ENCODE measurements at places on chromosomes 1 and 21.
A peak's percentile ranks its signal among the peaks of the same experiment; 100 is the strongest.

DNA sequence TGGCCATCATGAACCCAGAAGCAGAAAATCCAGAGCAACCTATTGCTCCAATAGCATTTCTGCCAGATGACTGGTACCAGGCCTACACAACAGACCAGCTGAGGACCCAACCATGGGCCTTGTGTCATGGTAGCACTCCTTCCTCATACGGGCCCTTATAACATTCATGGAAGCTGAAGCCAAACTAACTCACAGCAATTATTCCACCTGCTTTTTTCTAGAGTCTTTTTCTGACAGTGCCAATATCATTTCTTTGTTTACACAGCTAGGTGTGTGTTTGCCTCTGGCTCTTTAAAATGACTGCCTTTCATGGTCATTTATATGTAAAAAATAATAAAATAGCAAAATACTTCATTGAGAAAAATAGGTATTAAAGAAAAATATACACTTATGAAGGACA lies 3.9 kb upstream of the WDR64 start:
- DNase-seq, result no peak

- DNase-seq, result peak; percentile 33
Measured at GRCh38 chr1:6603238-6603914, 707 bp upstream of the KLHL21 start.

DNA sequence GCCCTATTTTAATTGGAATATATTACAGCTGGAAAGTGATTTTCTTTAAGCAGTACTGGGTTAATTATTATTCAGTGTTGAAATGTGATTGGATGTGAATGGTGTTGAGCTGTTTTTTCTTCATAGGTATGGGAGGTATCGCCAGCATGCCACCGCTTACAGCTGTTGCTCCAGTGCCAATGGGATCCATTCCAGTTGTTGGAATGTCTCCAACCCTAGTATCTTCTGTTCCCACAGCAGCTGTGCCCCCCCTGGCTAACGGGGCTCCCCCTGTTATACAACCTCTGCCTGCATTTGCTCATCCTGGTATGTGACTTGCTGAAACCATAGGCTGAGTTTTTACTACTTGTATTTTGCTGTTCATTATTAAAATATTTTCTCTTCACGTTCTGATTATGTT lies 107.7 kb downstream of the ITSN1 start:
- DNase-seq, result no peak

- no peak for DNase-seq
Measured at GRCh38 chr1:55068638-55069037, 29.3 kb downstream of the PCSK9 start.

DNA sequence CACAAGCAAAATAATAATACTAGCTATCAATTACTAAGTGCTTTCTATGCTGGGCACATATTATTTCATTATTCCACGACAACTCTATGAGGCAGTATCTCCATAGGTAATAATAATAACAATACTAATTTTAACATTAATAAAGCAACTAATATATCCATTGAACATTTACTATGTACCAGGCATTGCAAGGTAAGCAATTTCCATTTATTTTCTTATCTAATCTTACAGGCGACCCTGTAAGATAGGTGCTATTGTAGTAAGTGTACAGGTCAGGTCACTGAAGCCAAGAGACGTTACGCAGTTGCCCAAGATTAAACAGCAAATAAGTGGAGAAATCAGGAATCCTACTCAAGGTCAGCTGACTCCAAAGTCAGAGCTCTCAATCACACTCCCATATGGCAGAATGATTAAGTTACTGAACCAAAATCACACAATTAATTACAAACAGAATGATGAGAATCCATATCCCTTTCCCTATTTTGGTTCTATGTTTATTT lies 198.4 kb downstream of the SLC45A1 start:
- DNase-seq, result no peak

- DNase-seq, result no peak
Measured at GRCh38 chr1:115168026-115168425, 78.7 kb upstream of the TSPAN2 start.

DNA sequence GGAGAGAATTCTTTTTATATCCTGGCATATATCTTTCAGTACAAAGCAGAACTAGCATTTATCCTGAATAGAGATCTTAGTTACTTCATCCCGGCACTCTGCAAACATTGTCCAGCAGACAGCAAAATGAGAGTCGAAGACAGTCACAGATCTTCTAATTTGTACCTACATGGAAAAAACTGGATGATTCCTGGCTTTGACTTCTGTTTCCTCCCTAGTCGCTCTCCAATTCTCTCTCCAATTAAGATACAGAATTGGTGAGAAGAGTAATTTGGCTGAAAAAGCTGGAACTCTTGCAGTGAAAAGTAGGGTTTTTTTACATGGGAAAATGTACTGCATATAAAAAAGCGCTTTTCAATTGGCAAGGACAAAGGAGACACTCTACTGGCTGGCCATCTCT lies 151.1 kb upstream of the C8B start:
- no peak for DNase-seq

DNA sequence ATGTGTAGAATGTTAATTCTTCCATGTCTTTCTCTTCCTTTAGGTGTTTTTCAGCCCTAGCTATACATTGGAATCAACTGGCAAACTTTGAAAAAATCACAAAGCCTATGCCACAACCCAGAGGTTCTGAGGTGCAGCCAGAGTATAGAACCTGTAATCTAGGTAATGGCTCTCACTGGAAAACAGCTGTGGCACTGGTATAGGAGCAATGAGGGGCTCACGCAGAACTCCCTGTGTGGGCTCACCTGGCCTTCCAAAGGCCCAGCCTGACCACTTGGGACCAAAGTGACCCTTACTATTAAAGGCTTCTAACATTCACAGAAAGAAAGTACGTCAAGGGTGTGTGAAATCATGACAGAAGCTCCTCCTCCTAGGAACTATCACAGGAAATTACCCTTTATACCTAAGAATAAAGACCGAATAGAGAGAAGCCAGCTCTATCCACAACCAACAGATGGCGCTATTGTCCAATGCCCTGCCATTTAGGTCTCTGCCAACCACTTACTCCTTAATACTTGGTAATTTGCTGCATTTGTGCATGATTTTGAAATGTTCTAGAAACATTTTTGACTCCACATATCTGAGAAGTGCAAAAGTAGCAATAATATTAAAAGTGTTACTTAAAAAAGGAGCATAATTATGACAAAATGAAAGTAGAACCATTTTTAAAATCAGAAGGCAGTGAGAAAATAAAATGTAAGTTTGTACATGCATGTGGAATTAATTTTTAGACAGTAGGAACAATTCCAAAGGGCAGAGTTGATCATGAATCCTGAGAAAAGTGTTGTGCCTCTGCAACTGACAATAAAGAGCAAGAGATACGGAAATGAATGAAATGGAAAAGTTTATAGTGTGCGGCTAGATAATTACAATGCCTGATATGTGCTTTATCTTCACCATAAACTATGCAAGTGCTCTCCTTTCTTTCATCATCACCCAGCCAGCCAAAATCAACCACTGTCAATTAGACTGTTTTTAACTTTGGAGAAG lies 93.1 kb upstream of the HAO2 start:
- no peak for DNase-seq

DNA sequence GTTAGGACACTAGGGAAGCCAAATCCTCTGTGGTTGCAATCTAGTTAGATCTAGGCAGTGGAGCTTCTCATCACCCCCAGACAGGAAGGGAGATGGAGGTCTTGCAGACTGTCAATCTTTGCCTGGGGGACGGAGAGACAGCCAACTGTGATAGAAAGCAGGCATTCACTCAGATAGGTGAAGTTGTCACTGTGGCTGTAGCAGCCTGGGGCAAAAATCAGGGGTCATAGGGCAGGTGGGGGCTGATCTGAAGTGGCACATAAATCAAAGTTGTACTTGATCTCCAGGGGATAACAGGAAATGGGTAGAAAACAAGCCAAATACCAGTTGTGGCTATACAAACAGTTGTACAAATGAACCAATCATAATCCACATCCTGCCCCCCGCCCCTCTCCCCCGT lies 620.9 kb upstream of the USP24 start:
- no peak for DNase-seq

DNA sequence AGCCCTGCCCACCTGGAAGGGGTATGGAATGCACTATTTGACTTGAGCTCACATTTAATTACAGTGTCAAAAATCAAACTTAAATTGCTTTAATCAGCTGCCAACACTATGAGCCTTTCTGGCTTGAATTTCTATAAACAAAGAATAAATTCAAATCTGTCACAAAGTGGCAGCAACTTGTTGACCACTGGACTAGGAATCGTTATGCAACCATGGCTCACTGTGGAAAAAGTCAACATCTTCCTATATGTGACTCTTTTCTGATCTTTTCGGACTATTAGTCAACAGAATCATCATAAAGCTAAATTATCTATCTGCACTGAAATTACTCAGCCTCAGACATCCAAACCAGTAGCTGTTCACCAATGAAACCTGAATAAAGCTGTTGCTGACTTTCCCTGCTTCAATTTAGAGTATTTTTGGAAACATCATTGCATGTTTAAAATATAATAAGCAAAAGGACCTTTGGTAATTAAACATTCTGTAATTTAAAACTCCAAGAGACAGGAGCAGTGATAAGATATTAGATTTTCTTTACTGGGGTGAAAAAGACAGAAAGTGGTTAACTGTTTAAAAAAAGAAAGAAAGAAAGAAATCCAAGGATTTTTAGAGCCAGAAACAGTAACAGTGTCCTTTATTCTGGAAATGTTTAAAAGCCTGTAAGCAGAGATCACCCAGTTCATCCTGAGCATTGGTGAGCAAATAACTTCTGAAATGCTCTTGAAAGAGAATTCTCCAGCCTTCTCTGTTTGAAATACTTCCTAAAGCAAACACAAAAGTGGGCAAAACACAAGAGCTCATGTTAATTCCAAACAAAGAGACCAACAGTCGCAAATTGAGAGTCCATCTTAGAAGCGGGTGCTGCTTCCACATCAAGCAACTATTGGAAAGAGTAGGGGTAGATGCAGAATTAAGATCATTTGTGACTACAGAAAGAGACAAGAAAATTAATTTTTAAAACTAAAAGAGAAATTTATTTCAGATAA lies 26.2 kb upstream of the ERG start:
- no peak for DNase-seq

GRCh38 chr1:245409341-245410195 lies 254.8 kb downstream of the KIF26B start:
- no peak for DNase-seq

GRCh38 chr1:194654956-194655355 lies 1468.5 kb upstream of the B3GALT2 start:
- no peak for DNase-seq

- no peak for DNase-seq
Measured at GRCh38 chr1:99482286-99482685, 163.6 kb upstream of the PALMD start.

GRCh38 chr1:90706437-90707362 lies 10.4 kb downstream of the BARHL2 start:
- no peak for DNase-seq

DNA sequence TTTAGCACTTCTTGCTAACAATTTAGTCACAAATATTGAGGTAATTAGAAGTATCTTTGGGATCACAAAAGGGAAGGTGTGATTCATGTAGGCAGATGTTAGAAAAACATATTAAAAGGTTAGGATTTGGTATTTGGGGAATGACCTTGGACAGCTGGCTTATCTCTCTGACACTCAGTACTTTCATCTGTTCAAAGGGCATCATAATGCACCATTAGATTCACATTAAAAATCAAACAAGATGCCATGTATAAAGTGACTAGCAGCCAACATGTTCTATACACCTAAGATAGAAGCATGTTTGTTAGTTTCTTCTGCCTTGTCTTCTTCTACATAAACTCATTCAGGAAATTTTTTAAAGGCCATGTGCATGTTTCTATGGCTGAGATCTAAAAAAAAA lies 56.5 kb upstream of the ESRRG start:
- DNase-seq, result no peak

DNA sequence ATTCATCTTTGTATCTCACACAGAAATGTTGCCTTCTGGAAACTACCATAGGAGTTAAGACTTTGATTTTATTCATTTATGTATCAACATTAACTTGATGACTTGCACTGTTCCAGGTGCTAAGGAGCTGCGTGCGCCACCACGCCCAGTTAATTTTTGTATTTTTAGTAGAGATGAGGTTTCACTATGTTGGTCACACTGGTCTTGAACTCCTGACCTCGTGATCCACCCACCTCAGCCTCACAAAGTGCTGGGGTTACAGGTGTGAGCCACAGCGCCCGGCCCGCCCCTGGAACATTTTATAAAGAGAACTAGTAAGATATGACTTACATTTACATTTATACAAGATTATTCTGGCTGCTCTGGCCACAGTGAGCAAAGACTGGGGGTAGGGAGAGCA lies 252.2 kb downstream of the FAF1 start:
- DNase-seq, result no peak

- DNase-seq, result no peak
Measured at GRCh38 chr21:14543983-14544382, 2.1 kb downstream of the SAMSN1 start.

- DNase-seq, result no peak
Measured at GRCh38 chr1:1966071-1966740, 37.4 kb downstream of the CFAP74 start.

GRCh38 chr1:118753976-118754375 lies 234.2 kb downstream of the TBX15 start:
- DNase-seq, result no peak

DNA sequence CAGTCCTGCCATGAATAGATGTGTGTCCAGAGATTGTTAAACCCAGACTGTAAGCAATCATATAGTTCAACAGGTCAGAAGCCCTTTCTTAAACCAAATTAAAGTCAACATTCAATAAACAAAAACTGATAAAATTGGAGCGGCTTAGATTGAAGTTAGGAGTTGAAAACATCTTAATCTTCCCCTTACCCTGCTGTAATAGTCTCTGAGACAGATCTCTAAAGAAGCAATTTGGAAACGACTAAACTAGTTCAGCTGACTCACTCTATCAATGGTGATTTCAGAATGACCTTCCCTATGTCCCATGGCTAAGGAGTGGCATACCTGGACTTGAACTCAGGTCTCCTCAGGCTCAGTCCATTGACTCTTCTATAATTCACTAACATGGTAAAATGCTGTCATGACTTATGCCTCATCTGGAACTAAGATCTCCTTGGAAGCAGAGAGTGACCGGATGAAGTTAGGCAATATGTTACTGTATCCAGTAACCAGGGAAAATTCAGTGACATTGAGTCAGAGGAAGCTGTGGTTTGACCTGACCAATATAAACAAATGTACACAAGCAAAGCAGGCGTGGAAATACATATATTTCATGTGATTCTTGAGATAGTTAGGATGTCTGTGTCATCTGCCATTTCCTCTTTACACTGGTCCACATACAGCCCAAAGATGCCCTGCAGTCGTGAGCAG lies 30.1 kb downstream of the SGIP1 start:
- DNase-seq, result no peak

GRCh38 chr1:82260666-82261065 lies 459.9 kb downstream of the ADGRL2 start:
- DNase-seq, result no peak

All from stimulated activated CD4-positive, alpha-beta T cell treated with anti-CD3 and anti-CD28 coated beads, TNF-alpha, amount 100 ng/mL, for 1 hour (primary cell).